ENCODE measurements at places on chromosomes 12 and 14.
A peak's percentile ranks its signal among the peaks of the same experiment; 100 is the strongest.

DNA sequence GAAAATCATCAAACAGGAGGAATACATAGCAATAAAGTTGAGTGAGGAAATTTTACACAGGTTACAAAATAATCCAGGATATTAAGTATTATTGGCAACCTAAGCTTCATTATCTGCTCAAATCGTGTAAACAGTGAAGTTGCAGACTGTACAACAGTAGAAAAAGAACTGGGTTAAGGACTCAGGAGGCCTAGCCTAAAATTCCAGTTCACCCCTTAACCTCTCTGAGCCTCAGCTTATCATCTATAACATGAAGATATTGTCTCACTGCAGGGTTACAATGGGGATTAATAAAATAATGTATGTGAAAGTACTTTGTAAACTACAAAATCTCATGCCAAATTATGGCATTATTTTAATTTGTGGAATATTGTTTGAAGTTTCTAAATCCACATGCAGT lies 26.0 kb downstream of the DDHD1 start:
- DNase-seq, result no peak

DNA sequence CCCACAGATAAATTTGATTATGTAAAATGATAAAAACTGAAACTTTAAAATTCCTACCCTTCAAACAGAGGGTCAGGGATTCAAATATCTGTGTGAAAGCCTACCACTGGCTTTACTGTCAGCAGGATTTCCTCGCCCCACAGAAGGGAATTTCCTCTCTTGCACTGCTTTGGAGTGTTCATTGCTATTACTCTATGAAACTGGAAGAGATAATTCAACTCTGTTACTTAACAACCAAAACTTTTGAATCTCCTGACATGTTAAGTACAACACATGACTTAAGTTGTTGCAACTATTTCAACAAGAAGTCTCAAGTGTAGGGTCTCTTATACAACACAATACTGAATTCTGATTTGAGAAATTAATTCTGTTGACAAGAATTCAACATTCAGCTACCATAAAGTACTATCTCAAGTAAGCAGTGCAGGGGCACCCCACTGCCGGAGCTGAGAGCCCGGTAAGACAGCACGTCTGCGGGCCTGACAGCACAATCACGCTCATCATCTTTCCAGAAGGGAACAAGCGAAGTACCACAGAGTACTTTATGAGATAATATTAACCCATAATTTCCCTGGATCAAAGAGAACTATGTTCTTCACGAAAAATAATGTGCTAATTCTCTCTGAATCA lies 22.9 kb downstream of the DICER1 start:
- DNase-seq, result no peak

DNA sequence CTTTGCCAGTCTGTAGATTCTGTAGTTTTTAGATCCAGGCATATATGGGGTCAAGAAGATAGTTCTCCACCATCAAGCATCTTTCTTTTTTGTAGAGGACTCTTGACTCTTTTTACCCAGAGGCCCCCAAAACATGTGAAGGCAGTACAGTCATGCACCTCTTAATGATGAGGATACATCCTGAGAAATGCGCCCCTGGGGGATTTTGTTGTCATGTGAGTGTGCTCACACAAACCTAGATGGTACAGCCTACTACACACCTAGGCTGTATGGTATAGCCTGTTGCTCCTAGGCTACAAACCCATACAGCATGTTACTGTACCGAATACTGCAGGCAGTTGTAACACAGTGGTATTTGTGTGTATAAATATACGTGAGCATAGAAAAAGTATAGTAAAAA lies 23.0 kb downstream of the EVL start:
- no peak for DNase-seq

DNA sequence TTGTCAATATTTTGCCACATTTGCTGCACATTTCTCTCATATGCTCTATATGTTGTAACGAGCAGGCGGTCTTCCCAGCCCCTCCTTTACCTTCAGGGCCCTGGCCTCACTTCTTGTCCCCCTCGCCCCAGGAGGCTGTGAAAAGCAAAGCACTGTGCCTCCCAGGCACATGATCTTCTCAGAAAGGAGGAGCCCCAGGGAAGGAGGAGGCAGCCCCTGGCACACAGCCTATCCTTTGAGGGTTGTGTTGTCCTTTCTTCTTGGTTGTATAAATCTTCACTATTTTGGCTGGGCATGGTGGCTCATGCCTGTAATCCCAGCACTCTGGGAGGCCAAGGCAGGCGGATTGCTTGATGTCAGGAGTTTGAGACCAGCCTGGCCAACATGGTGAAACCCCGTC lies 77.0 kb downstream of the PPP2R5C start:
- no peak for DNase-seq

- no peak for DNase-seq
These were observed 121.6 kb downstream of the NUBPL start for GRCh38 chr14:31682768-31683167.

DNA sequence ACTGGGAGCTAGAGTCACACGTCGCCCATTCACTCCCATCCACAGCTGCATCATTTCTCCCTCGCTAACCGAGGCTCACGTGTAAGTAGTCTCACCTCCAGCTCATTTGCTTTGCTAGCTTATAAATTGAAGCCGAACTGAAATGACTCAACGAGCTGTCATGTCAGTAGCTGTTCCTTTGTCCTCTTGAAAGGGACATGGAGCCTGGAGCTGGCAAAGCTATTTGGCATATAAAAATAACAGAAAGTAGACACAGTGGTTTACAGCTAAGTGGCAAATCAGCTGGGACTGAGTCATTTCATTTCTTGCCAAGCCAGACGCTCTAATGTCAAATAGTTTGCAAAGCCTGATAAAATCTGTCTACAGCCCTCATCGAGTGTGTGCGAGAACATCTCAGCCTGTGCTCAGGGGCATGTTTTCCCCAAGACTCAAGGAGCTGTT lies 114.4 kb upstream of the TMEM233 start:
- no peak for DNase-seq

DNA sequence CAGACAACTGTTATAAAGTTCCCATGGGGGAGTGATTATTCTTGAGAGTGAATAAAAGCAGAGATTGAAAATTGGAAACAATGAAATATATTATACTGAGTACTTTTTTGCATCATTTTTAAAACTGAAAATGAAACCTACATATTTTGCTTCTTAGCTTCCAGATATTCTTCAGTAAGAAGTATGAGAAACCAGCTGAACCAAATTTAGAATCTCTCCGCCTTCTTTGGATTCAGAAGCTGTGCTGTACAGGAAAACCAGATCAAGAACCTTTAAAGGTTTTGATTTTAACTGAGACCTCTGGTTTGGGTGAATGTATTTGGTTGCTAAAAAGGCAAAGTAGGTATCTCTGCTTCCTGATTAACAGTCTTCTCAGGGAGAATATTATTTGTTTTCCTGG lies 109.4 kb downstream of the AKAP6 start:
- DNase-seq, result no peak

DNA sequence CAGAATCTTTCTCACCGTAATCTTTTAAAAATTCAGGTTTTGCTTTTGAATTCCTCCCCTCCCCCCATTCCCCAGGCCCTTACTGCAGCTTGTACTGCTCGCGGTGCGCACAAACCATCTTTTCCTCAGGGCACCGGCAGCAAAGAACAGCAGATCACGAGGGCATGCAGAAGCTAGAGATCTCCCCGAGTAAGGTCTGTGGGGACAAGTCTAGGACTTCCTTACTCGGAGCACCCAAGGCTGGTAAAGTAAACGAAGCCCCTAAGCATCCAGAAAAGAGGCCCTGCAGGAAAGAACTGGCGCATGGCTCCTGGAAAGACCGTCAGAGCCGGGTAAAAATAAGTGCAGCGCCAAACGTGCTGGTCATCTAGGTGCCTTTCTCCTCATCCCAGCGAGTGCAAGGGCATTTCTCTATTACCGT lies 727 bp downstream of the LDHB start:
- no peak for DNase-seq

GRCh38 chr12:22312336-22312735 lies 22.2 kb downstream of the ST8SIA1 start:
- no peak for DNase-seq

- peak; percentile 16 for DNase-seq
These were observed 82.1 kb downstream of the AVPR1A start for GRCh38 chr12:63068857-63069442.

- DNase-seq, result no peak
These were observed 1.8 kb upstream of the RNASE4 start for GRCh38 chr14:20682435-20683124.

GRCh38 chr14:96268431-96269358 lies 12.7 kb downstream of the BDKRB1 start:
- no peak for DNase-seq

DNA sequence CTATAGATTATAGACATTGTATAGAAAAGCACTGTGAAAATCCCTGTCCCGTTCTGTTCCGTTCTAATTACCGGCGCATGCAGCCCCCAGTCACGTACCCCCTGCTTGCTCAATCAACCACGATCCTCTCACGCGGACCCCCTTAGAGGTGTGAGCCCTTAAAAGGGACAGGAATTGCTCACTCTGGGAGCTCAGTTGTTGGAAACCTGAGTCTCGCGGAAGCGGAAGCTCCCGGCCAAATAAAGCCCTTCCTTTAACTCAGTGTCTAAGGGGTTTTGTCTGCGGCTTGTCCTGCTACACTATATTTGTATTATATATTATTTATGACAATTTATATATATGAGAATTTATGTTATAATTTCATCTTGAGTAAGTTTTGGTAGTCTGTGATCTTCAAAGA lies 213.6 kb upstream of the AMIGO2 start:
- no peak for DNase-seq

DNA sequence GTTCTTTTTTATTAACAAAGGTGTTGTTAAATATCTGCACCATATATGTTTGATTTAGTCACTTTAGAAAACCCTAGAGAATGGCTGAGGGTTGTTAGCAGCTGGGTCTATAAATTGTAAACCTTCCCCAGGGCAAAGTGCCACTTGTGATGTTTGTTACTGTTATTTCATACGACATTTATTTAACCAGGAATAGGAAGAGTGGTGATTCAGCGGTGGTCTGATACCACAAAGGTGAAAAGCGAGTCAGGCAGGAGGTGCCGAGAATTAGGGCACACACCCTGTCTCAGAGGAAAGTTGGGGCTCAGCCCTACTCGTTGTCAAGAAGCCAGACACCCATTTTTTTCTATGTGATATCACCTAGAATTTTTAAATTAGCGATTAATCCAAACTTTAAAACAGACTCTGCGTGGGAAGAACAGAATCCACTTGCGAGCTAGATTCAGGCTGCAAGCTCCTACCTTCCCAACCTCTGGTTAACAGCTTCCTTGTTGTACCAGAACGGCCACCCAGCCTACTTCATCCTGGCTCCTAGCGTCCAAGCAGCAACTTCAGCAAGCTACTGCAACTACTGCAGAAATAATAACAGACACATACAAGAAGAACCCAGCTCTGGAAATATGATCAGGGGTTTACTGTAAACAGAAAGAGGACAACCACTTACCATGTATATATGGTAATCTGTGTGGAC lies 126.7 kb downstream of the TMEM132D start:
- DNase-seq, result no peak

GRCh38 chr12:94977766-94978468 lies 25.6 kb downstream of the NDUFA12 start:
- DNase-seq, result no peak

DNA sequence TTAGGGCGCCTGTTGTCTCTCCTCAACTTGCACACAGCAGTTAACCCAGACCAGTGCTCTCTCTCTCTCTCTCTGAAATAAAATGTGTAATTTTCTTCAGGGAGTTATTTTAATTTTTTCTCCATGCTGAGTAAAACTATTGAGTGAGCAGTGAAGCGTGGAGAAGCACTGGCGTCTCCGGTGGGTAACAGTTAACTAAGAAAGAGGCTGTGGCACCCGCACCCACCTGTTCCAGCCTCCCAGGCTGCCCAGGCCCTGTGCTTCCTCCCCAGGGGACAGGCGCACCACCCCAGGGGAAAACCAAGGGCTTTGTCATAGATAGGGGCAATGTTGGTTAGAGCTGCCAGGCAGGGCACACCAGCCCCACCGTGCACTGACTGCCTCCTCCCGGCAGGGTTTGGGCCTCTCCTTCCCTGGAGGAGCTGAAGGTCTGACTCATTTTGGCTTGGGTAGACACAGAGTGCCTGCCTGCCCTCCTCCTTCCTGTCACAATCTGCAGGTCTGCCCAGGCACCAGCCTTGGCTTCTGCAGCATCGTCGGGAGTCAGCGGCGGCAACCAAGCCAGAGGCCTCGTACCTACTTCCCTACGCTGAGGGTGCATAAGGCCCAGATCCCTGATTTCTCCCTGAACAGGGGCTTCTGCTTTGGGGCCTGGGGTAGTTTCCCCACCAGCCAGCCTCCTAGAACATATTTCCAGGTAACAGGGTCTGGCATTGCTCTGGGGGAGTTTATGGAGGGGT lies 3.9 kb downstream of the HOXC5 start:
- DNase-seq, result no peak

GRCh38 chr14:37709419-37710195 lies 114.2 kb downstream of the TTC6 start:
- no peak for DNase-seq

DNA sequence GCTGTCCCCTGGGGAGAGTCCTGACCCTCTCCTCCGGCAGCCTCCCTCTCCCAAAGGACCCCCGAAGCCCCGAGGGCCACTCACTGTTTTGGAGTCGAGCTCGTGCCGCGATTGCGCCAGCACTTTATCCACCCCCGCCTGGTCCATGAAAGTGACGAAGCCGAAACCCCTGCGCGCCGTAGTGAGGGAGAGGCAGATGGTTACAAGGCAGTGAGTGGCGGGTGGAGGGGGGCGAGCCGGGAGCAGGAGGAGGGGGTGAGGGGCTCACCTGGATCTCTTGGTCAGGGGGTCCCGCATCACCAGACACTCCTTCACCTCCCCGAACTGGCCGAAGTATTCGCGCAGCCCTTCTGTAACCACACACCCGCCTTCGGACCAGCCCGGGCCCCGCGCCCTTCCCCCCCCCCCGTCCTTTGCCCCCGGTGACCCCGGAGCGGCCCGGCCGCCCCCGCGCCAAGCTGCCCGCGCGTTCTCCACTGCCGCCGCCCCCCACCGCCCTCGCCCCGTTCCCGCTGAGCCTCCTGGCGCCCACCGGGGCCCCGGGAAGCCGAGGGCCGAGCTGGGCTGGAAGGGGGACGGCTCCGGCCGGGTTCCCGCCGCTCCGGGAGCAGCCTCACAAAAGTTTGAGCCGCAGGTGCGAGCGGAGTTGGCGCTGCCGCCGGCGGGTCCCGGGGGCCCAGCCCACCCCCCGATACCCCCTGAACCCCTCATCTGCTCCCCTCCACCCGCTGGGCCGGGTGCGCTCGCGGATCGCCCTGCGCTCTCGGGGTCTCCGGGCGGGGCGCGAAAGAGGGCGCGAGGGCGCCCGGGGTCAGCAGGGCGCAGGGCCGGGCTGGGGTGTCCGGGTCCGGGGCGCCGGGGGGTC lies 808 bp downstream of the MSI1 start:
- DNase-seq, result no peak
